ENCODE measurements at places on chromosomes 2 and 18.

DNA sequence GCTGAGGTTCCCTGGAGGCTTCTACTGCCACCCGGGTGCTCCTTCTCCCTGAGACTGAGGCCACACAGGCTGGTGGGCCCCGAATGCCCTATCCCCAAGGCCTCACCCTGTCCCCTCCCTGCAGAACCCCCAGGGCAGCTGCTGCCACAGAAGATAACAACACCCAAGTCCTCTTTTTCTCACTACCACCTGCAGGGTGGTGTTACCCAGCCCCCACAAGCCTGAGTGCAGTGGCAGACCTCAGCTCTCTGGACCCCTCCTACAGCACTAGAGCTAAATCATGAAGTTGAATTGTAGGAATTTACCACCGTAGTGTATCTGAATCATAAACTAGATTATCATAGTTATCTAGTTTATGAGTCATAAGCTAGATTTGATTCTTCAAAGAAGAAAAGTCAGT, 7.3 kb upstream of the CENPA start:
- peak; percentile 31 for DNase-seq

DNA sequence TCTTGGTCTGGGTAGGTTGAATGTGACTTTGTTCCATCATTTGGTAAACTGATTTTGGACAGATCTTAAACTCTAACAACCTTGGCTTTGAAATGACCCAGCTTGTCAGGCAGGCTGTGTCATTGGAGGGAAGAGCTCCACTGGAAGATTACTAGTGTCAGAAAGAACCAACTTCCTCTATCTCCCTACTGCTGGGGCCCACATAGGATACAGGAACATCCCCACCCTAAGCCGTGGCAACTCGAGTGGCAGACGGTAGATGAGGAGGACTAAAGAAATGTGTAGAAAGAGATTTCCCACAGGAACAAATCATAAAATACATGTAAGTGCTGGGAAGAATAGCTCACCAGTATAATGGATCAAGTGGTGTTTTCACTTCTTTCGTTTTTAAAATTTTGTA, 4.3 kb upstream of the G6PC2 start:
- DNase-seq: no peak

DNA sequence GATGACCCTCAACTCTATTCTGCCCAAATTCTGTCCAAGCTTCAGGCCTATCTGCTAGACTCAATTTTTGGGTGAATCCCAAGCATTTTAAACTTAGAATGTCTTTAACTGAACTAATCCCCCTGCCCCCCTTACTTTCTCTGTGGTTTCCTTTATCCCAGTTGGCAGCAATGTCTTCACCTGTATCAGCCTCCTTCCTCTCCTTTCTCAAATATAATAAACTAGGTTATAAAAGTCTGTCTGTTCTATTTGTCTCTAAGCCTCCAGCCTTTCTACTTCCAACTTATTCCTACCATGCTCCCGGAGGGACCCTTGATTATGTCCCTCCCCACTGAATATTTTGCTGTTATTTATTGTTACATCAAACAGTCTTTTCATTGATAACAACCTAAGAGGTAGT, 375.5 kb upstream of the TRIB2 start:
- DNase-seq: no peak

GRCh38 chr2:172437419-172438341, 10.3 kb downstream of the ITGA6 start:
- DNase-seq: peak; percentile 67

DNA sequence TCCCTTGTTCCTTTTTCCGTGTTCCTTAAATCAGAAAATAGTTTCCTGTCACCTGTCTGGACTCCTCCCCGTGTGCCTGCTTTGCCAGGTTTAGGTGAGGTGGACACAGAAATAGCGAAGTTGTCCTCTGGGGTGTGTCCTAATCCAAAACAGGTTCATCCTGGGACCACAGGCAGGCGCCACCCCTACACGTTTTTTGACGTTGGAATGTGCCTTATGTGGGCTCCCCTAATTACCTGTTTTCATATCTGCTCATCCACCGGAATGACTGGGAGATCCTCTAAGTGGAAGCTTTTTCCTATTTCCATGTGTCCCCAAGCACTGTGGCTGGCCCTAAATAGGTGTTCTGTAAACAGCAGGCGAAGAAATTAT, 49.0 kb upstream of the PAIP2B start:
- DNase-seq: no peak

DNA sequence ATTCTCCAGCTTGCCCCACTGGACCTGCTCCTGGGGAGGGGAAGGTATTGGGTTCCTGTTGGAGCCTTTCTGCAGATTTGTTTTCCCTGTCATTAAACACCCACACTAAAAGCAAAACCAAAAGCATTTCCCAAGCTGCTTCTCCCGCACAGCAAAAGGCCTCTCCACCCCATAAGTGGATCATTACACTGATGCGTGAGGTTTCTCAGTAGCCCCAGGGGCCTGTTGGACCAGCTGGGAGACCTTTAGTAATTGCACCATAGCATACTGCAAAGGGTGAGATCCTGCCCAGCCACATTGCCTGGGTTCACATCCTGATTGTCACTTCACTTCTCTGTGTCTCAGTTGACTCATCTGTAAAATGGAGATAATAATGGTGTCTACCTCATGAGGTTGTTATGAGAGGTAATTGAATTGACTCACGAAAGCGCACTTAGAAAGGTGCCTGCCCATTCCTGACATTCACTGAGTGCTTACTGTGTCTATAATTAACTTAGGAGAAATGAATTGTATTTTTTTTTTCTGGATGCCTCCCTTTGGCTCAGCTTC, 43.9 kb downstream of the TOGARAM2 start:
- DNase-seq: no peak

- no peak for DNase-seq
Measured at GRCh38 chr2:107525406-107525805, 301.3 kb upstream of the RGPD4 start.

GRCh38 chr2:32865399-32866068, 81.2 kb upstream of the LTBP1 start:
- no peak for DNase-seq

GRCh38 chr2:19321946-19322345, 36.5 kb downstream of the OSR1 start:
- DNase-seq: no peak

DNA sequence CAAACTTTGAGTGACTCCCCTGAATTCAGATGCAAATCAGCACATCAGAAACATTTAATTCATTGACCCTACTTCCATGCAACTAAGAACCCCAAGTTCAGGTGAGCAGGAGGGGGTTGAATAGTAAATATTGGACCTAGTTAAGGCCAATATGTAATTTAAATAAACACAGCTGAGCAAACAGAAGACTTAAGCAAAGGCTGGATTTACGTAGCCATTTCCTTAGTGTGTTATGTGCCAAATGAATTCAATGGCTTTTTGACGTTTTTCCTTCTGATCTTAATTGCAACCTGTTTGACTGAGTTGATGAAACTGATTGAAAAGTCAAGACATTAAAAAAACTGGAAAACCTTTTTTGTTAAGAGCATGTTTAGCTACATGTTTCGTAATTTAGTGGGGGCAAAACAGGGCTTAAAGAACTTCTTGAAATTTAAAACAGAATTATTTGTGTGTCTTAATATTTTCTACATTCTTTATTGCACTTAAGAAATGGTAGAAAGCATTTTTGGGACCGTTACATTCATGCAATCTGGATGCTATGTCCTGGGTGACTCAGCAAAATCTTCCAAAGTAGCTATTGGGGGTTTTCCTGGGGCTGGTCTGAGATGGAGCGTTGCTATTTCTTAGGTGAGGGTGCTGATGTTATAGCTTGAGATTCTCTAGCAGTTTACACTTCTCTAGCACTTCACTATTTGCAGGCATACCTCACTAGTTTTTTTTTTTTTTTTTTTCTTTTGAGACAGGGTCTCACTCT, 25.5 kb upstream of the KCNE4 start:
- no peak for DNase-seq

GRCh38 chr2:185919155-185919554, 180.6 kb downstream of the FSIP2 start:
- no peak for DNase-seq

- DNase-seq: no peak
Measured at GRCh38 chr2:223930103-223930976, 14.8 kb downstream of the WDFY1 start.

DNA sequence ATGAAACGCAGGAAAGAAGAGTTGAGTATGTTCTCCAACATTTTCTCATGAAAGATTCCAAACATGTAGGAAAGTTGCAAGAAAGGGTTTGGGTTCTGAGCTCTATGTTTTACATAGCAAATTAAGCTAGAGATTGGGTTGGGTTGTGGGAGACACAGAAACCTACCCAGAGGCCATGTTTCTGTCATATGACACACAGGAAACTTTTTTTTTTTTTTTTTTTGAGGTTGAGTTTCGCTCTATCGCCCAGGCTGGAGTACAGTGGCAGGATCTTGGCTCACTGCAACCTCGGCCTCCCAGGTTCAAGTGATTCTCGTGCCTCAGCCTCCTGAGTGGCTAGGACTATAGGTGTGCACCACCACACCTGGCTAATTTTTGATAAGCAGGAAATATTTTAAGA, 57.6 kb downstream of the DOCK10 start:
- no peak for DNase-seq

GRCh38 chr18:457521-458412, 42.7 kb downstream of the COLEC12 start:
- DNase-seq: no peak

DNA sequence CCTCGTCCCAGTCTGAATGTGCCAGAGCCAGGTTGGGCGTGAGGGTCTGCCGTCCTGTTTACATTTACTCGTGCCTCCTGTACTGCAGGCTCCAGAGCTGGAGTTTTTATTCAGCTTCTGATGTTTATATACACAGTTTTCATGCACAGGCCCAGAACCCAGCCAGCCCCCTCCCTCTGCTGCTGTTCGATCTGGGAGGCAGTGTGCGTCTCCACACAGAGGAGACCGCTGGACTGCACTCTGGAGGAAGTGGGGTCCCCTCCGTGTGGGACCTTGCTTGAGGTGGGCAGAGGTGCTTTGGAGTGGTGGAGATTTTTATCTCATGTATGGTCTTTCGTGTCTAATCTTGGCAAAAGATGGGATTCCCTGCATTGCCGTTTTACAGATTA, 90.6 kb downstream of the GLI2 start:
- DNase-seq: no peak

DNA sequence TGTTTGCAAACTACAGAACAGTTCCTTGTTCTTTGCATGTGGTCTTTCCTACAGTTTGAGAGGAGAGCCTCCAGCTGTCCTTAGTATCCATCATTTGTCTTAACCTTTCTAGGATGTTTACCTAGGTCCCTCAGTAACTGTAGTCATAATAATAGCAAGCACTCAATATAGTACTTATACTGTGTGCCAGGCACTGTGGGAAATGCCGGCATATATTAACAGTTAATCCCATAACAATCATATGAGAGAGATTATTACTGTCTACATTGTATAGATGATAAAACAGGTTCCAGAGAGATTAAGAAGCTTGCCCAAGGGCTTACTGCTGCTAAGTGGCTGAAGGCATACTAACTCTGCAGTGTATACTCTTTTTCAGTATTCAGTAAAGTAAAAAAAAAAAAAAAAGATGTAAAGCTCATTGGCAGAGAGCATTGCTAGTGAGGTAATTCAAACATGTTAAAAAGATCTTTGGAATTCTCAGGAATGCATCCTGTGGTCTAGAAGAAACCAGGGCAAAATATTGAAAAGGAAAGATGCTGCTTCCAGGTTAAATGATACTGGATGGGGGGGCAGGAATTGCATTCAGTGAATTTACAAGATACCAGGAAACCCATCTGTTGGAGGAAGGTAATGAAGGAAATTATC, 72.3 kb downstream of the SPTBN1 start:
- DNase-seq: no peak

- DNase-seq: no peak
Measured at GRCh38 chr18:31710826-31711225, 26.4 kb upstream of the B4GALT6 start.

DNA sequence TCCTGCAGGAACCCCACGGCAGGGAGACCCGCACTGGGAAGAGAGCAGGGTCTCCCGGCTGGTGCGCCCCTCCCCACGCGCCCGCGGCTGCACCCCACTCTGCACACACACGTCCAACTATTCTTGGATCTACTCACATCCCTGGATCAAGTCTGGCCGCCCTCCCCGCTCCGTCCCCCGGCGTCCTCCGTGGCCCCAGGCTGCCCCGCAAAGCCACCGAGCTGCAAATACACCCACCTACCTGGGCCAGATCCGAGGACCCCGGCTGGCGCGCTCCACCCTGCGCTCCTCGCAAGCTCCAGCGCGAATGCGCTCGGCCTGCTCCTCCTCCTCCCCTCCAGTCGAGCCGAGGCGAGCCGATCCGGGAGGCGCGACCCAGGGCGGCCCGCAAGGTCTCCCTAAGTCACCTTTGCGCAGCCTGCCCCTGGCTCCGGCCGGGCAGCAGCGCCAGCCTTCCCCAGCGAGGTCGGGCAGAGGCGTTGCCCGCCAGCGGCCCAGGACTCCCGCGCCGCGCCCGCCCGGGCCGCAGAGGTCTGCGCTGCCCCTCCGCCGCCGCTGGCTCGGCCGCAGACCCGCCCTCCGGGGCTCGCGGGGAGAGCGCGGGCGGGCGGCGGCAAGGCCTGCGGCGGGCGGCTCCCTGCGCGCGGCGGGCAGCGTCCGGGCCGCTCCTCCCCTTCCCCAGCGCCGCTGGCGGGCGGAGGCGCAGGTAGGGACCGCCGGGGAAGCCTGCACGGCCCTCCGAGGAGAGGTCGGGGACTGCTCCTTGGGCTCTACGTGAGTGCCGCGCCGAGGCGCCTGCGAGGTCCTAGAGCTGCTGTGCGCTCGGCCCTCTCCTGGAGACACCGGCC, 126.0 kb downstream of the OSBPL1A start:
- DNase-seq: peak; percentile 54

- peak; percentile 62 for DNase-seq
Measured at GRCh38 chr2:317501-318424, 29.9 kb upstream of the ALKAL2 start.

GRCh38 chr2:60002183-60002867, 551.1 kb downstream of the BCL11A start:
- DNase-seq: no peak

DNA sequence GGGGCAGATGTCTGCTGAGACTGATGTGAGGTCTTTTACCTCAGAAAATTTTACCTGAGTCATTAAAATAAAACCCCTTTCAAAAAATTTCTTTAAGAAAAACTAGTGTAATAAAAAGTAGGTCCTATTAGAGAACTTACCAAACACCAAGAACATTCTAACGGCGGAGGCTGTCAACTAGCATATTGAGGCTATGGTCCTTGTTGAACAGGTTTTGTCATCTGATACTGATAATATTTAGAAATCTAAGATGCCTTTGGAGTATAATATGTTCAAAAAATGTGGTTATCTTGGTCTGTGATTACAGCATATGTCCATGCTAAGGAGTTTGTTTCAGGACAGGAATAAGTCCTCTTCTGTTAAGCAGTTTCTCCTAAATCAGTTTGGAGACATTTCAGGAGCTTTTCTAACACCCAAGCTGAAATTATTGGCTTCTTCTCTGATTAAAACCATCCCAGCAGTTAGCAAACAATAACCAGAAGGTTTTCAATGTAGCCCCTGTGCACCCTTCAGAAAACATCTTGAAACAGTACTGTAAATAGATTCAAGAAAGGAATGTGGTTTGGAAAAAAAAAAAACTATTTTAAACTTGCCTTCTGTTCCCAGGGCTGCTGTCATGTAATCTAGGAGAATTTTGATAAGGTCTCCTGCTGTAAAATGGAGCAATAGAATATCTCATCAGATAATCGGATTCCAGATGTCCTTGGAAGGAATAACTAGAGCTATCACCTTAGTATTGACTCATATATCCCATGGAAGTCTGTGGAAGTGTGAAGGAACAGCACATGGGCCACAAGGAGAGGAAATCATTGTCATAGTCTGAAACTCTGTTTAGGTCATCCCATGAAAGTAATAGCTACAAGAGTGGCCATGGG, 58.7 kb upstream of the B3GNT2 start:
- no peak for DNase-seq

Data from activated T-cell treated with anti-CD3 and anti-CD28 coated beads, Interleukin-2, amount 50 U/mL, for 48 hours (primary cell).